ENCODE measurements at places on chromosomes 13 and 19.

- peaks cover 70% of the 10 kb centered on the region for H3K36me3 ChIP-seq
- peak overlapping the region; percentile 20 for H3K27ac ChIP-seq
- peaks cover 15% of the 10 kb centered on the region for H3K4me1 ChIP-seq
- no peaks in the 10 kb centered on the region for H3K27me3 ChIP-seq
- DNase-seq: no peak
Measured at GRCh38 chr19:34228347-34228746, 26.0 kb upstream of the GARRE1 start.

GRCh38 chr13:92251671-92252210 is 853.3 kb downstream of the GPC5 start:
- H3K27me3 ChIP-seq: no peaks in the 10 kb centered on the region
- H3K4me1 ChIP-seq: no peaks in the 10 kb centered on the region
- no peak overlapping the region for H3K4me3 ChIP-seq

- no peak overlapping the region for H3K4me3 ChIP-seq
- no peak for DNase-seq
- no peaks in the 10 kb centered on the region for H3K4me1 ChIP-seq
- H3K36me3 ChIP-seq: no peaks in the 10 kb centered on the region
Measured at GRCh38 chr13:33575378-33575777, 242.6 kb upstream of the RFC3 start.

- peaks cover 2% of the 10 kb centered on the region for H3K36me3 ChIP-seq
- H3K27me3 ChIP-seq: no peaks in the 10 kb centered on the region
- H3K27ac ChIP-seq: peak overlapping the region; percentile 91
- no peaks in the 10 kb centered on the region for H3K4me1 ChIP-seq
- H3K4me3 ChIP-seq: peak overlapping the region; percentile 75
Measured at GRCh38 chr19:11506101-11506555, 489 bp upstream of the ZNF653 start.

DNA sequence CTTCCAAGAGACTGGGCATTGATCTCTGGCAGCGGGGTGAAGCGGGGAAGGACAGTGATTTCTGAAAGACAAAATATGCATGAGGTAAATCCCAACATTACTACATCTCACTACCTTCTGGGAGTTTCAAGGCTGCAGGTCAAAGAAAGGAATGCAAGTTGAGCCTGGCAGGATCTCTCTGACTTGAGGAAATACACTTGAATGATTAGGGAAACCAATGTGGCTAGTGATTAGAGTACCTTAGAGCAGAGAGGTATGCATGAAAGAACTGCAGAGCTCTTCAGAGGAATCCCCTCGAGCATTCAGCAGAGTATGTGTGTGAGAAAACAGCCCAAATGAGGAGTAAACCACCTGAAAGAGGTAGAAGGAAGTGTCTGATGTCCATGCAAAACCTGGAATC is 2874.1 kb upstream of the PCDH20 start:
- DNase-seq: no peak
- no peak overlapping the region for H3K4me3 ChIP-seq
- no peak overlapping the region for H3K27ac ChIP-seq
- no peaks in the 10 kb centered on the region for H3K27me3 ChIP-seq
- H3K36me3 ChIP-seq: no peaks in the 10 kb centered on the region

- H3K4me3 ChIP-seq: no peak overlapping the region
- no peaks in the 10 kb centered on the region for H3K4me1 ChIP-seq
- no peak overlapping the region for H3K27ac ChIP-seq
- DNase-seq: no peak
- no peaks in the 10 kb centered on the region for H3K27me3 ChIP-seq
- H3K36me3 ChIP-seq: no peaks in the 10 kb centered on the region
Measured at GRCh38 chr13:45595965-45596364, 19.6 kb downstream of the ERICH6B start.

DNA sequence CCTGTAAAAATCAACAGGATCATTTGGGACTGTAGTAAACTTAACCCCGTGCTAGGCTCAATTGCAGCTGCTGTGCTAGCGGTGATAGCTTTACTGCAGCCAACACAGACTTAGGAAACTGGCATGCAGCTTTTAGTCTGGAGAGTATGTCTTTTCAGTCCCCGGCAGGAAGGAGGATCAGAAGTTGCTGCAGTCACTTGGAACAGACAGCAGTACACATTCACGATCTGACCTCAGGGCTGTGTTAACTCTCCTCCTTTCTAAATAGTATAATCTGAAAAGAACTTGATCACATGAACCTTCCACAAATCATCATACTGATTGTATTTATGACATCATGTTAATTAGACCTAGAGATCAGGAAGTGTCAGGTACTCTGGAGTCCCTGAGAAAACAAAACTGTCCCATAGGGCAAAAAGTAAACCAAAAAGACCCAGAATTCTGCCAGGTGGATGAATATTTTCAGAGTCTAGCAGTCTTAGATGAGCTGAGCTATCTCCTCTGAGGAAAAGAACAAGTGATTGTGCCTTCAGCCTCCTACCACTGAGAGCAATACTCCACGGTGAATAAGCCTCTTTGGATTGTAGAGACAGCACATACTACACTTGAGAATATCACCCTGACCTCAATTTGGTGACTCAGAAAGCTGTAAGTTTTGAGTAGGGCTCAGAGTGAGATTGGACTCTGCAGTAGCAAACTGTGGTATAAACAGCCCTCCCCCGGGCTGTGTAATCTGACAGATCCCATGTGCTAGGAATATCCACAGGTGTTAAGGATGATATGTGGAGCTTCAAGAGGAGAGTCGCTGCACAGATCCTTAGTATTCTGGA is 181.0 kb upstream of the GPR12 start:
- no peak for DNase-seq
- no peaks in the 10 kb centered on the region for H3K27me3 ChIP-seq
- H3K27ac ChIP-seq: no peak overlapping the region
- no peak overlapping the region for H3K4me3 ChIP-seq
- H3K36me3 ChIP-seq: no peaks in the 10 kb centered on the region

GRCh38 chr13:26471807-26472206 is 85.7 kb upstream of the WASF3 start:
- no peaks in the 10 kb centered on the region for H3K36me3 ChIP-seq
- no peak overlapping the region for H3K27ac ChIP-seq
- no peaks in the 10 kb centered on the region for H3K27me3 ChIP-seq
- no peak overlapping the region for H3K4me3 ChIP-seq

- DNase-seq: no peak
- no peaks in the 10 kb centered on the region for H3K27me3 ChIP-seq
- H3K36me3 ChIP-seq: peaks cover 14% of the 10 kb centered on the region
- no peak overlapping the region for H3K27ac ChIP-seq
- H3K4me3 ChIP-seq: no peak overlapping the region
Measured at GRCh38 chr13:29513002-29513980, 82.2 kb downstream of the SLC7A1 start.

GRCh38 chr19:33631609-33631973 is 9.8 kb downstream of the CHST8 start:
- no peaks in the 10 kb centered on the region for H3K36me3 ChIP-seq
- no peaks in the 10 kb centered on the region for H3K27me3 ChIP-seq
- no peak overlapping the region for H3K4me3 ChIP-seq
- no peak for DNase-seq

DNA sequence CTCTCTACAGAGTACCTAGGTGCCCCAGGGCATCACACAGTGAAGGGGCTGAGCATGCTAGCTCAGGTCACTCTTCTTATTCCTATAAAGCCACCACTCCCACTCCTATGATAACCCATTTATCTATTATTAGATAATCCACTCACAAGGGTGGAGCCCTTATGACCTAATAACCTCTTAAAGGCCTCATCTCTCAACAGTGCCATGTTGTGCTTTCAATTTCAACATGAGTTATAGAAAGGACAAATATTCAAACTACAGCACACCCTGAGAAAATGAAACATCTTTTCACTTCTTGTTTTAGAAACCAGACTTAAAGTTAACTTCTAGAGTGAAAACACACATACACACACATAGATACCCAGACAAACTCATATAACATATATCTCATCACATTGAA is 1494.9 kb upstream of the MIR17HG start:
- H3K4me3 ChIP-seq: no peak overlapping the region
- H3K4me1 ChIP-seq: no peaks in the 10 kb centered on the region
- DNase-seq: no peak
- H3K27ac ChIP-seq: no peak overlapping the region

GRCh38 chr19:8167985-8168384 is 18.6 kb upstream of the FBN3 start:
- H3K4me3 ChIP-seq: no peak overlapping the region
- H3K36me3 ChIP-seq: no peaks in the 10 kb centered on the region
- no peak for DNase-seq
- no peak overlapping the region for H3K27ac ChIP-seq
- H3K4me1 ChIP-seq: no peaks in the 10 kb centered on the region

DNA sequence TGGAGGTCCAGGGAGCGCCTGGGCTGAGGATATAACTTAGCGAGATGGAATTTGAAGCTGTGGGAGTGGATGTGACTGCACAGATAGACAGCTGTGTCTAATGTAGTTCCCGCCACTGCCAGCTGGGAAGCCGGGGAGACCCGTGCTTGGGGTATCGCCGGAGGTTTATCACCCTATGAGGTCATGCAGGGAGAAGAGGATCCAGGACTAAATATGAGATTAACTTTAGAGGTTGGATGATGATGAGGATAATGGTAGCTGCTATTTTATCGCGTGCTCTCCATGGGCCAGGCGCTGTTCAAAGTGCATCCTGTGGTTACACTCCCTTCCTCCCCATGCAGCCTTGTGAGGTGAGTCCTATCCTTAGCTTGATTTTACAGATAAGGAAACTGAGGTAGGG is 19.9 kb downstream of the SSC5D start:
- H3K27ac ChIP-seq: no peak overlapping the region
- H3K4me1 ChIP-seq: peaks cover 4% of the 10 kb centered on the region
- H3K4me3 ChIP-seq: no peak overlapping the region
- no peaks in the 10 kb centered on the region for H3K27me3 ChIP-seq

DNA sequence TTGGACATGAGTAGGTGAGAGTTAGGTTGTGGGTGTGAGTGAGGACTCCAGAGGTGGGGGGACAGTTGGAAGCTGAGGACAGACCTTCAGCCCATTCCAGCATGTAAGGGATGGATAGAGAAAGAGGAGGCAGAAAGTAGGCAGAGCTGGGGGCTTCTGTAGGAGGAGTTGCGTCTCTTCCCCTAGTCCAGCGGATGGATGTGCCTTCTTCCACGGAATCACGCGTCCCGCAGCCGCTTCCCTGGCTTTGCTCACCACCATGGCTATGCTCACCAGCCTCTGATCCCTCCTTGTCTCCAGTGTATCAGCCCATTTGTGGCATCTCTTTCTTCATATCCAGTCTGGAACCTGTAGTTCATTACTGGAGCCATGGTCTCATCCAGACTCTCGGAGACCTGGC is 5.6 kb downstream of the UBAC2 start:
- no peak overlapping the region for H3K27ac ChIP-seq
- H3K27me3 ChIP-seq: no peaks in the 10 kb centered on the region
- H3K36me3 ChIP-seq: no peaks in the 10 kb centered on the region

DNA sequence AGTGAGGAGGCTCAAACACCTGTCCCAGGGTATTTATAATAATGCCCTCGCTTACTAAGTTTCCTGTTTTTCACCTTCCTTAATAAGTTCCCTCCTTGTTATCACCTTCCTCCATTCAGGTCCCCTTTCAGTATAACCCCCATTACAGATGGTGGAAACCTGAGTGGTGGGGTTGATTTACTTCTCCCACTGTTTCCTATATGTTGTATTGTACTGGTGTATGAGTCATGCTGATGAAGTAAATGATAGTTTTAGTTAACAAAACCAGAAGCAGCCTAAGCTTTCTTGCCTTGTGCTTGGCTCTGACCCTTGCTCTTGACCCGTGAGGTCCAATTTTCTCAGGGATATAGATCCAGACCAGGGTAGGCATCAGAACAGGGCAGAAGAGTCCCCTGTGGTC is 22.3 kb upstream of the TNFSF11 start:
- no peak overlapping the region for H3K27ac ChIP-seq
- H3K36me3 ChIP-seq: no peaks in the 10 kb centered on the region
- H3K27me3 ChIP-seq: no peaks in the 10 kb centered on the region
- H3K4me1 ChIP-seq: no peaks in the 10 kb centered on the region

- no peak overlapping the region for H3K4me3 ChIP-seq
- H3K27ac ChIP-seq: no peak overlapping the region
- peaks cover 98% of the 10 kb centered on the region for H3K27me3 ChIP-seq
Measured at GRCh38 chr13:99966064-99966805, 5.3 kb downstream of the ZIC5 start.
